ENCODE measurements at places on chromosomes 2 and 18. TPM values are rescaled to one million over a fixed set of nuclear protein-coding genes. Genes with fewer than 3 reads are reported as not detected.

- no peak for DNase-seq
Measured at GRCh38 chr2:192064459-192064858, 130.3 kb downstream of the TMEFF2 start.

DNA sequence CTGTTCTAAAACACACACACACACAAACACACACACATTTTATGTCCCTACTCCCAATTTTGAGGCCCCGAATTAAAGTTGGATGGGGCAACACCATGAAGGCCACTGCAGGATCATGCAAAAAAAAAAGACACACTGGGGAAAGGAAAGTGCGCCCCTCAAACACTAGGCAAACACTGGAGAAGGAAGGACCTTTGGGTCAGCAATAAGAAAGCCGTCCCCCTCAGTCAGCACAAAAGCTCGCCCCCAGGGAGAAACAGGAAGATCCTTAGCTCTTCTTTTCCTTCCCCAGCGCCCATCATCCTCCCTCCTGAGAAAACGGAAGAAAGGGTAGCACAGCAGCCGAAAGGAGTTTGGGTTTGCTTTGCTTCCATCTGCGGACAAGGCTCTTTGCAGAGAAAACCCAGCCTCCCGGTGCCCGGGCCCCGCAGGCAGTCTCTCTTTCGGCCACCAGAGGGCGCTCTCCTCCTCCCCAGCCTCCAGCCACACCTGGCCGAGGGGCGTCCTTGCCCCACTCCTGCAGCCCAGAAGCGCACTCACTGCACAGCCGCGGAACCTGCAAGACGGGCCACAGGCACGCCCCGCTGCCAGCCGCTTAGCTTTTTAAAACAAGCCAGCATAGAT lies 248.5 kb downstream of the CDH20 start:
- DNase-seq, result peak; percentile 88

The ATOH8 gene
- 28.3 TPM for total RNA-seq

DNA sequence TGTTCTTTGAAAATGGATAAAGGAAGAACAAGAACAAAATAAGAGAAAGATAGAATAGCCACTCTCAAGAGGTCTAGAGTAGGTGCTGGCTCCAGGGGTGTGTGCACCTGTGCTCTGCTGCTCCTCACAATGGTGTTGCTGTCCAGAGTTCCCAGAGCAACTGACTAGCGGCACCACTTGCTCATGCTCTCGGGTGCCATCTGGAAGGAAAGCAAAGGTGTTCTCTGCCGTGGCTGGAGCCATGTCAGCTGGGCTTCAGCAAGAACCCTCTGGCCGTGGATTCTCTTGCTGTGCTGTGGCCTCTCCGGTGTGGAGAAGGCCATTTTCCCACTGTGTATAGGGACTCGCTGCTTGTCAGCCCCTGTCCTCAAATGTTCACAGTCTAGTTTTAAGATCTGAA lies 114.6 kb upstream of the TEX51 start:
- DNase-seq, result peak; percentile 54

DNA sequence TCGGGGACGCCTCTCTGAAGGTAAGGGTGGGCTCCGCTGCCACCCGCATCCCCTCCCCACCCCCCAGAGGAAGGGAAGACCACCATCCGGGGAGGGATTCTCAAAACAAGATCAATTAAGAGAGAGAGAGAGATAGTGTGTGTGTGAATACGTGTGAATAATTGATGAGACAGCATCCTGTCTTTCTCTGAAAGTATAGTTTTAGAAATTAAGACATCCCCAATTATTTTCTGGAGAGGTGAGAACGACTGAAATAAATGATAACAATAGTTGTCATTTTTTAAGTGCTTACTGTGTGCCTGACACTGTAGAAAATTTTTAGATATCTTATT lies 751 bp downstream of the IL18R1 start:
- peak; percentile 86 for DNase-seq

Data from spleen (tissue), 13 donors.